GM12864 (cell line): ENCODE measurements at places on chromosomes 6 and 20.

GRCh38 chr6:74671558-74672025, 534.3 kb downstream of the COL12A1 start:
- DNase-seq, result no peak

DNA sequence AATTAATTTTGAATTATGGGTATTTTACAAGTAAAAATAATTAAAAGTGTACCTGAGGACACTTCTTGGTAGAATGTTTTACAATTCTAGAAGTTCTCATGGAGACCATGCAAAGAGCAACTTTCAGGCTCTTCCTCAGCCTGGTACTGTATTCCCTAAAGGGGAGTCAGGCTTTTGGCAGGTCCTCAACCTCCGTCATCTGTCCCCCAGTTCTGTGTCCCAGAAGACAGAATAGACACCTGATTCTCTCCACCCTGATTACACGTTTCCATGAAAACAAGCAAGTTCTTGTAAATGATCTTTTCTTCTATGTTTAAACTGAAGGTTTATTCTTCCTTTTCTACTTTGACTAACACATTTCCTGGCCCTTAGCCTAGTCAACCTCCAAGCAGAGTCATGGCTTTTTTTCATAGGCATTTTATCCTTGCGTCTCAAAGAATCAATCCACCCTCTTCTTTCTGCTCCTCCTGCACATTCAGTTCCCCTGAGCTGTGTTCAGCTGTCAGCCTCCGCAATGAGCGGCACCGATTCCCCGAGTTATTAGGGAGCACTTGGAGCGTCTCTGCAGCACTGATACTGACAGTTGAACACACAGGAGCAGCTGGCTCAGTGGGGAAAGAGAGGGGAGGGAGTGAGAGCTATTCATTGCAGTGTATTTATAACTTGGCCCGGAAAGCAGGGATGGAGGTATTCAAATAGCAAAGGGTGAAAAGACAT, 1082.4 kb upstream of the MAP3K7 start:
- no peak for DNase-seq

DNA sequence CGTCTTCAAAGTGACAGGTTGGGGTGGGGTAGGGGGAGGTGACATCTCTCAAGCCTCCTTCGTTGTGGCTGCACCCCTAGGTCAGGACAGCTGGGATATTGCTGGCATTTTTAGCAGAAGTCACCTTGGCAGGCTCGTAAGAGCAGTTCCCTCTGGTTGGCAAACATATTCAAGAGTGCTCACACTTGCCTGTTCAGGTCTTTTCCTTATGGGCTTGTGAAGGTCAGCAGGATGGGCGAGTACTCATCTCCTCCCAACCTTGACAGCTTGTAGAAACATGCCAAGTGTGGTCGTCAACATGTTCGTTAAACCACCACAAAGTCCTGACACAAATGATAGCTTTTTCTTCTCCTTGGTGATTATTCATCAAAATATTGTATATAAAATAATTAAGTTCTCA, 113.6 kb downstream of the HDGFL1 start:
- no peak for DNase-seq

- DNase-seq, result no peak
These were observed 34.0 kb downstream of the ELOVL4 start for GRCh38 chr6:79913369-79913768.

- DNase-seq, result no peak
These were observed 28.1 kb downstream of the PTPN1 start for GRCh38 chr20:50538276-50538675.

DNA sequence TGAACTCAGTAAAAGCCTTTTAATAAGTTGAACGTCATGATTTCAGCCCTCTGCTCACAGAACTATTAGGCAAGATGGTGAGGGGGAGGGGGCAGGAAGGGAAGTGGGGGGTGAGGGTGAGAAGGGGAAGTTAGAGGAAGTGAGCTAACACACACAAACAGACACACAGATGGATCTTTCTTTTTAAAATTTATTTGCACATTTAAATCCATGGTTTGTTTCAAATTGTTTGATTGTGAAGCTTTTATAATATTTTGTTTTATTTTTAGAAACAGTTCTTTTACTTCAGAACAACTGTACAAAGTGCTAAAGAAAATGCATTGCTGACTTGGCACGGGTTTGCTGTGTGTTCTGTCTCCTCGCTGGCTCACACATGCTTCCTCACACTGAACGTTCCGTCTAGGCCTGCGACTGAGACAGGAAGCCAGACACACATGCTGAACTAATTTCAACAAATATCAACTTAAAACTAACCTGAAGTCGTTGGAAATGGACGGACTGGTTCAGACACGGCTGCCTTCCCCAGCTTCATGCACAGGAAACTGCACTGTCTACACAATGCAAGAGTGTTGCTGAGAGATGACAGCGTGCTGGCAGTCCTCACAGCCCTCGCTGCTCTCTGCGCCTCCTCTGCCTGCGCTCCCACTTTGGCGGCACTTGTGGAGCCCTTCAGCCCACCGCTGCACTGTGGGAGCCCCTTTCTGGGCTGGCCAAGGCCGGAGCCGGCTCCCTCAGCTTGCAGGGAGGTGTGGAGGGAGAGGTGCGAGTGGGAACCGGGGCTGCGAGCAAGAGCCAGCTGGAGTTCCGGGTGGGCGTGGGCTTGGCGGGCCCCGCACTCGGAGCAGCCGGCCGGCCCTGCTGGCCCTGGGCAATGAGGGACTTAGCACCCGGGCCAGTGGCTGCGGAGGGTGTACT, 8.1 kb upstream of the ZBP1 start:
- DNase-seq, result no peak

- no peak for DNase-seq
These were observed 120.6 kb downstream of the MMUT start for GRCh38 chr6:49342410-49342809.

DNA sequence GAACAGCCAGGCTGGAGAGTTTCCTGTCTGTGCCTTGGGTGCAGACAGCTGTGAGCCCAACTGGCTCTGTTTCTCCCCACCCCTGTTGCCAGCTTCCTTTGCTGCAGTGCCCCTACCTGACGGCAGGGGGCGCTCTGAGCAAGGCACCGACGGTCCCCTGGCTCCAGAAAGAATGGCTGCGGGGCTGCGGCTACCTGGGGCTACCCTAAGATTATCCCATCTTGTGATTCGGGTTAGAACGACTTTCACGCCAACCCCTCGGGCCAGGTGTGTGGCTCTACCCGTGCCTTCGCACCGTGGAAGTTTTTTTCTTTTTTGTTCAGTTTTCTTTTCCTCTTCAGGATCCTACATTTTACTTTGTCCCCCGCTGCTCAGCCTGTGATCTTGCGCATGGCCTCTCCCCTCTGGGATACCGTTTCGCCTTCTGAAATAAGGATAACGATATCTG, 33.4 kb upstream of the AAR2 start:
- DNase-seq, result no peak

- DNase-seq, result no peak
These were observed 36.2 kb downstream of the JAG1 start for GRCh38 chr20:10637563-10637962.

DNA sequence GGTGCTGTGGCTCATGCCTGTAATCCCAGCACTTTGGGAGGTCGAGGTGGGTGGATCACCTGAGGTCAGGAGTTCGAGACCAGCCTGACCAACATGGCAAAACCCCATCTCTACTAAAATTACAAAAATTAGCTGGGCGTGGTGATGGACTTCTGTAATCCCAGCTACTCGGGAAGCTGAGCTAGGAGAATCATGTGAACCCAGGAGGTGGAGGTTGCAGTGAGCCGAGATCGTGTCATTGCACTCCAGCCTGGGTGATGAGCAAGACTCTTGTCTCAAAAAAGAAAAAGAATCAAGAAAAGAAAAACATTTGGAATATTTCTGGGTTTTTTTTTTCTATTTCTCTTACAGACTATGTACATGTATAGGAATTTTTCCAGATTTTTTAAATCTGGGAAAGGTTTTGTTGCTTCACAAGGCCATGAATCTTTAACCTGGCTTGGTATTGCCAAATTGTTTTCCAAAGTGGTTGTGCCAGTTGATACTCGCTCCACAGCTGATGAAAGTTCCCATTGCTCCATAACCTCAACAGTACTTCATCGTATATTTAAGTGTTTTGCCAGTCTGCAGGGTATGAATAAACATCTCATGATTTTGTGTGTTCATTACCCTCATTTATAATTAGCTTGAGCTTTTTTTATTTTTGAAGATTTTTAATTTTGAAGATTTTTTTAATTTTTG, 33.5 kb downstream of the RNF217 start:
- no peak for DNase-seq

DNA sequence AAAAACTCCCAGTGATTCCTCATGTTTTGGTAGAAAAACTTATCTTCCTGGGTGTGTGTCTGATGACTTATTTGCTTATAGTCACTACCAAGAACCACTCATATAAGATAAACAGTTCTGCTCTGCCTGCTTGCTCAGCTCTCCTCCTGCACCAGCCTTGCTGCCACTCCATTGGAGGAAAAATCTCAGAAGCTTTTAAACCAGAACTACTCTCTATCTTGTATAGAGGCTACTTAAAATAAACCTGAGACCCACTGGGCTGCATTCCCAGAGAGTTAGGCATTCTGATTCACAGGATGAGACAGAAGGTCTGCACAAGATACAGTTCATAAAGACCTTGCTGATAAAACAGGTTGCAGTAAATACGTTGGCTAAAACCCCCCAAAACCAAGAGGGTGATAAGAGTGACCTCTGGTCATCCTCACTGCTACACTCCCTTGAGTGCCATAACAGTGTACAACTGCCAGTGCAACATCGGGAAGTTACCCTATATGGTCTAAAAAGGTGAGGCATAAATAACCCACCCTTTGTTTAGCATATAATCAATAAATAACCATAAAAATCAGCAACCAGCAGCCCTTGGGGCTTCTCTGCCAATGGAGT, 728.3 kb downstream of the EPHA7 start:
- DNase-seq, result no peak

DNA sequence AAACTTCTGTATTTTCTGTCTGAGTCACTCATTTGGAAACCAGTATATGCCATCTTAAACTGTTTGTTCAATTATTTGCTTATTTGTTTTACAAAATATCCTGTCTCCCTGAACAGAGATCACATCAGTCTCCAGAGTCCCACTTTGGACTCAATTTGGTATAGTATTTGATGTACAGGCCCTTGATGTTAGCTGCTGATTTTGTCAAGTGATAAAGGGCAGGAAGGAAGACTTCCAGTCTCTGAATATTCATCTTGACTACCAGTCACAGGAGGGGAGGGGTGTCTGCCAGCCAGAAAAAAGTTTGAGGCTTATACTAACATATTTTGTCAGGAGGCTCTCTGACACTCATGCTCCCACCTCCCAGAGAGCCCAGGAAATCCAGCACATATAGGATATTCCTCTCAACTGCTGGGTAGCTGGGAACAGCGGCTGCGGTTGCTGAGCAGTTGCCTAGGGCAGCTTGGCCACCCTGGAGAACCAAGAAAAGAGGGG, 376.8 kb upstream of the RUNX2 start:
- DNase-seq, result no peak

DNA sequence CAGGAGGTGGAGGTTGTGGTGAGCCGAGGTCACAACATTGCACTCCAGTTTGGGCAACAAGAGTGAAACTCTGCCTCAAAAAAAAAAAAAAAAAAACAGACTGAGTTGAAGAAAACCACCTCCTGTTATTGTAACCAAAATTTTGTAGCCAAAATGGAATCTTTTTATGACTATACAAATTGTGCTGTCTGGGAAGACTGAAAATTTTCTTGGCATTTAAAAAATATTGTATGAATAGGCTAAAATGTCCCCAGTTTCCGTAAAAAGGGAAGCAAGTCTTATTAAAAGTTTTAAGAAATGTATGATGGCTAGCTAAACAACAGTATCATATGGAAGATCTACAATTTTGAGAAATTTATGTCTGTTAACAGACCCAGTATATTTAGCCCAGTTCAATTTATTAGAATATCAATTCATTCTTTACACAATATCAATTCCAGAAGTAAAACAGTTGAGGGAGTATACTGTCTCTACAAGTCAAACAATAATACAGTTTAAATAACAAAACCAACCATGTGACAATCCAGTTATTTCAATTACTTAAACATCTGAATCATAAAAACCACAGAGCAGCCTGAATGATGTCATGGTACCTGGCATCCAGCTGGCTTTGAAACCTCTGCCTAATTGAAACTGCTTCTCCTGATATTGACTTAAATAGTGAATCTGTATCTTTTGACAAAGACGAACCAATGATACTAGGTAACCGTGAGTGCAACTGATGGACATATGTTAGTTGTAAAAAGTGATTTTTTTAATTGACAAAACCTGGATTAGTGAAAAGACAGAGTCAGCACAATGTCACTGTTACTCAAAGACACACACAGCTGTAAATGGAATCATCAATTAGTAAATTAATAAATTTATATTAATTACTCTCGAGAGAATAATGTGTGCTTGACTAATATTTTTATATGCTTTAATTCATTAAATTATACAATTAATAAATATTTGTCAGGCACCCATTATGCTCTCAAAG, 166.6 kb upstream of the MARCKS start:
- no peak for DNase-seq

DNA sequence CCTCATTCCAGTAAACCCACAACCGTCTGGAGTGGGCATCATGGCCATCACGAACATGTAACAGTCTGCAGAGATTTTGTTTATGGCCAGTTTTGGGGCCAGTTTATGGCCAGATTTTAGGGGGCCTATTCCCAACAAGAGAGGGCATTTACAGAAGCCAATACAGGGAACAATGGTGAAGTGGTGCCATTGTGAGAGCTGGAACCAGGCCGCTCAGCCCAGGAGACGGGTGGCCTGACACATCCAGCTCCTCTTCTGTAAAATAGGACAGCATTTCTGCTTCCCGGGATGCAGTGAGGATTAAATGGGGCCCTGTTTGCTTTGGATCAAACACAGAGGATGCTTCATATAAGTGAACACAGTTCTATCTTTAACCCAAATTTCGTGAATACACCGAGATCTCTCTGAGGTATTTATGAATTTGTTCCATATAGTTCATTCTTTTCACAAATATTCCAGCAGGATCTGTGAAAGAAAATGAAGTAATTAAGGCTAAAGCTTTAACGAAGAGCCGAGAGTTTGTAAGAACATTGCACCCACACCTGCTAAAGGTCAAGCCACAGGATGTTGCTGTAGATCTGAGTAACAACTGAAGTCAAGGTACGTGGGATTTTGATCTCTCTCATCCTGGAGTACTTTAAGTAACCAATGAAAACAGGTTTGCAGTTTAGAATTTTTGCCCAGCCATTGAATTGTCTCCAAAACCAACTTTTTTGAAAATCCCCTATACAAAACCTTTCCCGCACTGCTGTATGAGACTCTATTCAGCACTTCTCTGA, 14.5 kb upstream of the SIRPG start:
- DNase-seq, result no peak

DNA sequence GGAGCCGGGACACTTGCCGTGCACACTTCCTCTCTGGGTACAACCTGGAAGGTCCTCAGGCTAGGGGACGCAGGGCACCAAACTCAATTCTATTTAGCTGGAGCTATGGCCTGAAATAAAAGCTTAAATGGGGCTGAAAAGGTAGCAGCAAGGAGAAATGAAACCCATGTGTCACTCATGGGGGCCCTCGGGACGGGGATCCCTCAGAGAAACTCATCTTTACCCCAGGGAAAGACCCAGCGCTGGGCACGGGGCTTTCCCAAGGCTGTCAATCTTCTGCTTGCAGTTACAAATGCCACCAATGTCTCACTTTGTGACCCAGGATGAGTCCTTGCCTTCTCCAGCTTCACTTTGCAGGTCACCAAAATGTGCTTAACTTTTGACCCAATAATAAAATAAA, 16.5 kb downstream of the SNAI1 start:
- no peak for DNase-seq

- DNase-seq, result no peak
These were observed 17.2 kb downstream of the UNC5CL start for GRCh38 chr6:41021832-41022231.
